Tongue (tissue), 3 donors: ENCODE measurements at places on chromosomes 5 and 9.

GRCh38 chr5:102418531-102418930 lies 80.3 kb downstream of the SLCO6A1 start:
- DNase-seq: no peak

GRCh38 chr9:136779808-136780207 lies 11.3 kb upstream of the TMEM141 start:
- no peak for DNase-seq

GRCh38 chr5:83374547-83374946 lies 97.0 kb upstream of the VCAN start:
- no peak for DNase-seq

DNA sequence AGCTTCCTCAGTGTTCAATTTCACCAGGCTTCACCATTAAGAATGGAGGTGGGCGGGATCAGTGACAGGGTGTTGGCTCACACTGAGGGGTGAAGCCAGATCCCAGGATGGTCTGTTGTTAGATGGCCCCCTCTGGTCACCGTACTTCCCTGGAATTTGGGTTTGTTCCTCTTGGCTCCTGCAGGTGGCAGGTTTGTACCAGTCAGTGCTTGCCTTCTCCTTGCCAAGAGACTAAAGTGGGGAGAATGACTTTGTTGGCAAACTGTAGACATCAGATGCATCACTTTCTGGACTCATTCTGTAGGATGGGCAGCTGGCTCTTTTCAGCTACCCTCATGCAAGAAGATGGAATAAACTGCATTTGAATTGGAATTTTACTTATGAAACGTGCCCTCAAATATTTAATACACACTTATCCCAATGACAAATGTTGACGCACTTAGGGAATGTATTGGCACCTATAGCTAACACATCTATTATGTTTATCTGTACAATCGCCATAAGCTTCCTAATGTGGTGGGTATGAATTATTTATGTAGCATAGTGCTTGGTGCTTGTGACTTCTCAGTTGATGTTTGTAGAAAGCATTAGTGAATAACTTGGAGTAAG lies 31.4 kb upstream of the ANKRD55 start:
- DNase-seq: no peak

GRCh38 chr9:77710965-77711648 lies 63.0 kb upstream of the GNA14 start:
- DNase-seq: no peak

- DNase-seq: peak; percentile 45
Observed at GRCh38 chr9:404234-404633, 189.6 kb downstream of the DOCK8 start.

GRCh38 chr5:116830079-116830478 lies 255.5 kb upstream of the SEMA6A start:
- DNase-seq: no peak

- no peak for DNase-seq
Observed at GRCh38 chr9:136720898-136721338, 8.5 kb downstream of the DIPK1B start.

- DNase-seq: peak; percentile 59
Observed at GRCh38 chr9:126880947-126881332, 20.5 kb downstream of the ZBTB34 start.

- no peak for DNase-seq
Observed at GRCh38 chr9:93601666-93602065, 25.3 kb downstream of the PHF2 start.

DNA sequence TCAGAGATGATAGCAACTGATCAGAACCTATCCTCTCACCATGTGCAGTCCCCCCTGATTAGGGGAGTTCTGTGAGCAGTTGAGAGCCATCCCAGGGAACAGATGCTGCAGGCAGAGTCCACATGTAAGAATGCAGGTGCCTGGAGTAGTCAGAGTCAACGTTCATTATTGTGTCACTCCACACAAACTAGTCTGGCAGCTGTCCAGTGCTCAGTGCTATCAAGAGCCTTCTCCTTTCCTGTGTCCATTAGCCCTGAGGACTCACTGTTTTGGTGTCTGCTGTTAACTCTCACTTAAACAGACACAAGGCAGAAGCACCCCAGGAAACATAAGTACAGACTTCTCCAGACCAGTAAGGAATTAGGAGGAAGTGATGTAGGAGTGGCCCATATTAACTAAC lies 2.5 kb downstream of the SH3TC2 start:
- peak; percentile 30 for DNase-seq

DNA sequence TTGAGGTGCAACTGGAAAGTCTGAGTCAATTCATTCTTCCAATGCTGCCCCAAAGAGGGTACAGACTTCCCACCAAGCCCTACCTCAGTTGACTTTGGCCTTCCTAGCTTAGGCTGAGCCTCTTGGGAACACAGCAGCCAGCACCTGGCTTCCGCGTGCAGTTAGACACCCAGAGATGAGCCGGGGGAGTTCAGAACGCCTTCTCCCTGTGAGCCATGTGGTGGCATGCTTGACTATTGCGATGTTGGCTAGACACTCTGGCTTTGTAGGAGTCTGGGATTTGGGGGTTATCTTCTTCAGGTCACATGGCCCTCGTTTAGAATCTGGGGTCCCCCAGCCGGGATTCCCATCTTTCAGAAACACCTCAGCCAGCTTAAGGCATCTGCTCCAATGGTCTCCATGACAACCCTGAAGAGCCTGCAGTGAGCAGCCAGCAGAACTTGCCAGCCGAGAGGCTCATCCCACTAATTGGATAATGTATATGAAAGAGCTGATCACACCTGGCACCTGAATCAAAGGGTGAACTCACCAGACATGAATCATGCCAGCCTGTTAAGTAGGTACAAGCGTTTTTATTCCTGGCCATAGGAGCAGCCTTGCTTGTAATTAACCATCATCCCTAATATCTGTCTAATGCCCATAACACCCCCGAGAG lies 167.5 kb downstream of the SYK start:
- no peak for DNase-seq

GRCh38 chr5:32461441-32462120 lies 17.0 kb upstream of the ZFR start:
- DNase-seq: peak; percentile 64

GRCh38 chr5:72605632-72606031 lies 98.4 kb upstream of the ZNF366 start:
- peak; percentile 38 for DNase-seq

GRCh38 chr5:56574778-56575177 lies 240.6 kb upstream of the MAP3K1 start:
- no peak for DNase-seq

DNA sequence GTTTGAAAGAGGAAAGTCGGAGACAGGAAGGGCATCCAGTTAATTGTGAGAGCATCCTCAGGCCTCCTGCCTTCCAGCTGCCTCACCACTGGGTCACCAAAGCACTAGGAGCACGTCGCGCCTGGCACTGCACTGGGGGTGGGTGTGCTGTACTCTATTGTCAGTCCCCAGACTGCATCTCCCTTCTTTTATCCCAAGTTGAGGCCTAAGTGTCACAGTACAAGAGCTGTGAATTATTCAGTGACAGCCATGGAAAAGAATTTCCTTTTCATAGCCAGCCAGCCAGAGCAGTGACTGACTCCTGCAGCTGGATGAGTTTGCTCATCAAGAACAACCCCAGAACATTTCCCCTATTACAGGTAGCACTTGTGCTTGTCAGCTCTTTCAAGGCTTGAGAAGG lies 16.3 kb downstream of the CLTA start:
- DNase-seq: no peak

DNA sequence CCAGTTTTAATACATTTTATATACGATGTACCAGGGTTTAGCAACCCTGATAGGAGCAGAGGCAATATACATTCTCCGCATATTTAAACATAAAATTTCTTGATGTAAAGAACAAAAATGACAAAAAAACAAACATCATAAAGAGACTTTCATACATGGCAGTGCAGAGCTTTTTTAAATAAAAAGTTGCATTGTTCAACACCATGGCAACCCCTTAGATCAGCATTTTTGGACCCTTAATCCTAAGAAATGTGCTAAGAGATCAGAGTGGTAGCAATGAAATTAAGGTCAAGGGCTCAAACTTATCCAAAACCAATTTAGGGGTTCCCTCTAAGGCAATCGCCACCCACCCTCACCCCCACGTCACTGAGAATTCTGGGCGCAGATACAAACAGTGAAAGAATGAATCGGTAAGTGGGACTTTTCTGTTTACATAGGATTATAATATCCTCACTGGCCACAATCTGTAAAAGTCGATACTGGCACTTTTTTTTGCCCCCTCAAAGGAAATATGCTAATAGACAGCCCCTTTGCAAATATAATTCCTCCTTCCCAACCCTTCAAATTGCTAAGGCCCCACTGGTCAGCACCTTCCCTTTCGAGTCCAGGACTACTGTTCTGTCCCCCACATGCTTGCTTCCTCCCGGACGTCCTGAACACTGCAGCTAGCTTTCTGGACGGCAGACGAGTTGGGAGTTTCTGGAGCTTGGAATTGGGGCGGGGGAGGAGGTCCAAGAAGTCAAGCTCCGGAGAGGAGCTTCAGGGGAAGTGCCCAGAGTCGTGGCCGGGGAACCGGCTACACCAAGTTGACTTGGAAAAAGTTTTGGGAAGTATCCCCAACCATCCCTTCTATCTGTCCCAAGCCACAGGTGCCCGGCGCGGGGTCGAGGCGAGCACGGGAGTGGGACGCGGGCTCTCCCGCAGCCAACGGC lies 2.2 kb downstream of the GAS1 start:
- DNase-seq: peak; percentile 61

DNA sequence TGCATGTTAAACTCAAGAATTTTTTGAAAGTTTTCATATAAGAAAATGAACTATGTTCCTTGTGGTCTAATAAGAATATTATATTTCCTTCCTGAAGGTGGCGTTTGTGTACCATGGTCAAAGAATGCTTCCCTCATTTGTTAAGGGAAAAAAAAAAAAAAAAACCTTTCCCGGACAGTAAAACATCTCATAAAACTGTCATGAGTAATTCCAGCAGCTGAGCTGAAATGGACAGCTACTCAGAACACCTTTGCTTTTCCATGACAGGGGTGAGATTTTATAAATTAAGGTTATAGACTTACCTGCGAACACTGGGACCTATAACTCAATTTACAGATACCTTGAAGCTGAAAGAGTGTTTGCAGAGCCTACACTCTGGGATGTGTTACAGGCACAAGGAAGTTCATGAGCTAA lies 113.2 kb upstream of the RANBP3L start:
- DNase-seq: peak; percentile 76

DNA sequence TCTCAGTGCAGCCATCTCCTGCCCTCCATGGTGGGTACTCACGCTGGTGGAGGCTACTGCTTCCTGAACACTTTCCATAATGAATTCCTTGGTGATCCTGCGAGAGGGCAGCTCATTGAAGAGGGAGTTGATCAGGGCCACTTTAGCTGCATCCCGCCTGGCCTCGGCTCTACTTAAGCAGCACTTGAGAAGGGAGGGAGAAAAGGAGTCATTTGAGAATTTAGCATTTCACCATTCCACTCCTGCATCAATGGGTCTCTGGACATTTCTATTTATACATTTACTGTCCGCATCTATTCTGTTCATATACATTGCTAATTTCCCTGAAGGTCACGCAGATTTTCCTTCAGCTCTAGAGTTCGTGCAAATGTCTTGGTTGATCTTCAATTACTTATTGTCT lies 35.1 kb downstream of the LIX1 start:
- DNase-seq: no peak

GRCh38 chr5:32190095-32190494 lies 16.0 kb upstream of the GOLPH3 start:
- peak; percentile 90 for DNase-seq

DNA sequence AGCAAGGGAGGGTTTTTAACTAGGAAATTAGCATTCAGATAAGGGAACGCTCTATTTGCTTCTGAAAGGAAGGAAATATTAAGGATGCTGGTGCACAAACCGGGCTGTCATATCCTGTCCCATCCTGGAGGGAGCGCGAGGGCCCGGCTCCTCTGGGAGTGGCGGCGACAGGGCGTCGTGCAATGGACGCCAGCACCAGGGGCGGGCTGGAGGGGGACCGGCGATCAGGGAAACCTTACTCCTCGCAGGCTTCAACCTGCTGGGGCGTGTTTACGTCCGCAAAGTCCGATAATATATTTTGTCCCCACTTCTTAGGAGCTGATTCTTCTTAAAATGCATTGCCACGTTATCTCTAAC lies 197.1 kb upstream of the TBCA start:
- no peak for DNase-seq

- DNase-seq: no peak
Observed at GRCh38 chr9:106795031-106795430, 67.9 kb upstream of the ZNF462 start.

GRCh38 chr9:137300567-137301080 lies 1.4 kb downstream of the NRARP start:
- DNase-seq: peak; percentile 50

- DNase-seq: no peak
Observed at GRCh38 chr5:139301808-139302499, 8.4 kb downstream of the MATR3 start.

DNA sequence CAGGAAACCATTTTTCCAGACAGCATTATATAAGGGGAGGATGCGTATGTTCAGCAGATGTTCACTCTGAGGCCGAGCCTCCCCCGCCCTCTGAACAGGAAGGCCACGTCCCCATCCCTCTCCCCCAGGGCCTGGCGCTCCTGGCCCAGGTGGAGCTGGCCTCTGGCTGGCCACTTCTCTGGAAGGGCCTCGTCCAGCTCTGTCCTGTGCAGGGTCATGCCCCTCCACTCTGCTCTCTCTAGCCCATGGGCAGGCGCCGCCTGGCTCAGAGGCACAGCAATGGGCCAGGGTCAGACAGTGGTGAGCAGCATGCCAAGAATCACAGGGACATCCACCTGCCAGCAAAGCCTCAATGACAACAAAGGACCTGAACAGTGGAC lies 34.2 kb downstream of the ADAMTS2 start:
- DNase-seq: no peak

- no peak for DNase-seq
Observed at GRCh38 chr9:36433386-36433785, 33.3 kb upstream of the RNF38 start.

DNA sequence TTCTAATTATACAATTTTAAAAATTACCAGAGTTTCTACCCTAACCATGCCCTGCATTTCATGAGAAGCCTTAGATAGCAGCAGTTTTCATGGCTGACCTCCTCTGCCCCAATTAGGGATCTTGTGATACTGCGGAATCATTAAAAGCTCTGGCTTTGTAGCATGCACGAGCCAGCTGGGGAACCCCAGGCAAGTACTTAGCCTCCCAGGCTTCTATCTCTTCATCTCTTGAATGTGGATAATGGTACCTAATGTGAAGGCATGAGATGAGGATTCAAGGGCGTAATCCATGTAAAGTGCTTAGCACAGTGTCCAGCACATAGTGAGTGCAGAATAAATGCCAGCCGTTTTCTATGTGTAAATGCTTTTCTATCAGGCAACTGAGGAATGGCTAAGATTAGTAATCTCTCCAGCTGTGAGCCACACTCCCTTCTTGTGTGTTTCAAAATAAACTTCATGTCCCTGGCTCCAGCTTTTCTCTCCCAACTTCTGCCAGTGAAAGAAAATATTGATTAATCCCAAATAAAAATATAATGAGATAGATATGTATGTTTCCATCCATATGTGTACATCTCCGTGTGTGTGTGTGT lies 88.4 kb downstream of the APBA1 start:
- no peak for DNase-seq

- no peak for DNase-seq
Observed at GRCh38 chr5:18420711-18421110, 786.5 kb downstream of the TAF11L14 start.

GRCh38 chr5:171595801-171596231 lies 176.4 kb downstream of the FGF18 start:
- peak; percentile 24 for DNase-seq

- no peak for DNase-seq
Observed at GRCh38 chr9:76292246-76292645, 102.0 kb downstream of the RFK start.

- no peak for DNase-seq
Observed at GRCh38 chr5:9559965-9560364, 14.1 kb upstream of the SEMA5A start.

GRCh38 chr9:74277532-74277931 lies 219.6 kb upstream of the RORB start:
- no peak for DNase-seq
